ENCODE measurements at places on chromosomes 1 and 21. TPM values are rescaled to one million over a fixed set of nuclear protein-coding genes. Genes with fewer than 3 reads are reported as not detected.

The AADACL3 gene
- not detected for total RNA-seq

The C8A gene
- total RNA-seq, result not detected

The ADGRL2 gene
- 185 TPM for total RNA-seq

The SPRR4 gene
- not detected for total RNA-seq

The TRIM17 gene
- total RNA-seq, result 1.9 TPM

The LCE2B gene
- not detected for total RNA-seq

The LENEP gene
- total RNA-seq, result not detected

The LAX1 gene
- total RNA-seq, result 0.42 TPM

The HOOK1 gene
- 8.6 TPM for total RNA-seq

The KLHDC9 gene
- total RNA-seq, result 1.3 TPM

The SLC25A24 gene
- 71.3 TPM for total RNA-seq

The WNT9A gene
- total RNA-seq, result 2.7 TPM

The SLAMF8 gene
- total RNA-seq, result 0.69 TPM

The SLC16A4 gene
- total RNA-seq, result 15.4 TPM

The IL22RA1 gene
- total RNA-seq, result not detected

The CCDC185 gene
- total RNA-seq, result not detected

The ACOT11 gene
- 18.8 TPM for total RNA-seq

The CFHR4 gene
- total RNA-seq, result not detected

The KRTAP12-2 gene
- not detected for total RNA-seq

The AMY2A gene
- not detected for total RNA-seq

The TMEM61 gene
- not detected for total RNA-seq

The RPTN gene
- not detected for total RNA-seq

The OR2L13 gene
- not detected for total RNA-seq

The RORC gene
- 1.6 TPM for total RNA-seq
